Upper lobe of right lung (tissue), 1 donor: ENCODE measurements at places on chromosomes 1 and 21.

DNA sequence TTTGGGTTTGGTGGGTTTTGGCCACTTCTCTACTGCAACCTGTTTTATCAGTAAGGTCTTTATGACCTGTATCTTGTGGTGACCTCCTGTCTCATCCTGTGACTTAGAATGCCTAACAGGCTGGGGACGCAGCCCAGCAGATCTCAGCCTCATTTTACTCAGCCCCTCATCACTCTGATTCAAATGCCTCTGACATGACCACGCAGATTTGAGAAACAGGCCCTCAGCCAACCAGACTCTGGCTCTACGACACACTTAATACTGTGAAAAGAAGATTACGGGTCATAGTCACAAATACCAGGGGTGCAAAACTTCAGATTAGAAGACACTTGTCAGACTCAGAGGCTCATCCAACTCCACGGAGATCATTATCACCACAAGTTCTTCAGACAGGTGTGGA is 28.3 kb upstream of the KIF26B start:
- DNase-seq, result peak; percentile 1
- H3K4me1 ChIP-seq, result no peaks in the 10 kb centered on the region
- H3K36me3 ChIP-seq, result no peaks in the 10 kb centered on the region

GRCh38 chr1:214303141-214303930 is 22.4 kb downstream of the SMYD2 start:
- H3K4me3 ChIP-seq, result no peak overlapping the region
- no peak for DNase-seq
- H3K27me3 ChIP-seq, result no peaks in the 10 kb centered on the region
- no peaks in the 10 kb centered on the region for H3K4me1 ChIP-seq
- H3K36me3 ChIP-seq, result no peaks in the 10 kb centered on the region
- no peak overlapping the region for H3K27ac ChIP-seq

DNA sequence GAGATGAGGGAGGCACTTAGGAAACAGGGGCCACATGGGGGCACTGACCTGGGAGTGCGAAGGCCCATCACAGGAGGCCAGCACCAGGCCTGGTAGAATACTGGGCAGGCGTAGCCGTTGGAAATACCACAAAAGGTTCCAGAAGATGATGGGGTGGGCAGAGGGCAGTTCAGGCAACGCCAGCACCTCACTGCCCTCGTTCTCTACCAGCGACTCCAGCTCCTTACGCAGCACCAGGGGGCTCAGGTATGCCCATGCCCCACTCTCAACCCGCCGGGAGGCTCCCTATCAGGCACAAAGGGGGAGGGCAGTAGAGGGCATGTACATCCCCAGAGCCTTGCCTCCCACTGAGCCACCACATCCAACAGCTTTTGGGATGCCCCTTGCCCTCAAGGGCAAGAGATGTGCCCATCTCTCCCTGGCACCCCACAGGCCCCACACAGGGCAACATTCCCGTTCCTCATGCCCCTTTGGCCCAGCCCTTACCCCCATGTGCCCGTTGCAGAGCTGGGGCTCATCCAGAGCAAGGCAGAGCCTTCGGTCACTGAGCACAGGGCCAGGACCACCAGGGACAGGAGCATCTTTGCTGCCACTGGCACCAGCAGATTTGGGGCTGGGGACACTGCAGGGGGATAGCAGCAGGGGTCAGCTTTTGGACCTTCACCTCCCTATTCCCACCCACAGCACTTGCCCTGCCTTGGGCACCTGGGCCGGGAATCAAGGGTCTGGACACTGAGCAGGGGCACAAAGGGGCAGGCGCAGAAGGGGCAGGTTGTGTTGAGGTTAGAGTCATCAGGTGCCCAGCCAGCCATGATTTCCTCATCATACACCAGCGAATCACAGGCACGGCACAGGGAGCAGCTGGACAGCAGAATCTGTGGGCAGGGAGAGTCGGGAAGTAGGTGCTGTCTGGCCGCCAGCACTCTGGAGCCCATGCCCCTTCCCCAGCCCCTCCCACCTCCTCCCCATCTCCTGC is 9.7 kb upstream of the GATAD2B start:
- no peak overlapping the region for H3K4me3 ChIP-seq
- peak; percentile 51 for DNase-seq
- peaks cover 76% of the 10 kb centered on the region for H3K36me3 ChIP-seq
- H3K27ac ChIP-seq, result no peak overlapping the region
- H3K4me1 ChIP-seq, result no peaks in the 10 kb centered on the region

DNA sequence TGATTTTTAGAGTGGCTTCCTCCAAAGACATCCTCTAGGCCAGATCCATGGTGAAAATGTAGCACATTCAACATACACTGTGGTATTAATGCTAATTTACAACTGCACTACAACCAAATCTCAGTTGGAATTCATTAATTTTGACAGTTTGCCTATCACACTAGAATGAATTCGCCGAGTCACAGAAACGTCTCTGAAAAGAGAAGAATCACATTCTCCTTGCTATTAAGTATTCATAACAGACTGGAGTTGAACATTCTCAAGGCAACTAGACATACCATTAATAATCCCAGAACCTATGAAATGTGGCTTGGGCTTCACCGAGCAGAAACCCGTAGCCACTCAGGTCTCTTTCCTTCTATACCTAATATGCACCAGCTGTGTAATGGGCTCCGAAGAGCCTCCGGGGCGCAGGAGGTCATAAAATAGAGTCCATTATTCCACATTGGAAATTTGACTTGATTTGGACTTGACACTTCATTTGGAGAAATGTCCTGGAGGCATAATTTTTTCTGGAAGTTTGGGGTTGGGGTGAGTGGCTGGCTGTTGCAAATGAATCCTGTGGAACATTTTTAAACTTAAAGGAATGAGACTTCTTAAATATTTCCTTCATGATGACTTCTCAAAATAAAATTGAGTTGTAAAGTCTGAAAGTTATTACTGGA is 117.1 kb downstream of the DSCAM start:
- no peaks in the 10 kb centered on the region for H3K27me3 ChIP-seq
- H3K4me3 ChIP-seq, result no peak overlapping the region
- H3K27ac ChIP-seq, result no peak overlapping the region
- no peaks in the 10 kb centered on the region for H3K36me3 ChIP-seq

GRCh38 chr1:2194319-2194897 is at the start of gene FAAP20:
FAAP20 (minus strand) TSS chr1:2194772; CDS start chr1:2194749, 23 bp downstream.
- no peaks in the 10 kb centered on the region for H3K27me3 ChIP-seq
- H3K4me3 ChIP-seq, result peak within 1 kb of the TSS; percentile 80
- H3K4me1 ChIP-seq, result peaks cover 50% of the 10 kb centered on the region
- peak within 1 kb of the TSS; percentile 87 for H3K27ac ChIP-seq
- DNase-seq, result no peak
- H3K36me3 ChIP-seq, result no peaks in the 10 kb centered on the region

- peak overlapping the region; percentile 82 for H3K27ac ChIP-seq
- H3K4me1 ChIP-seq, result peaks cover 30% of the 10 kb centered on the region
- peak; percentile 91 for DNase-seq
- H3K4me3 ChIP-seq, result peak overlapping the region; percentile 66
- no peaks in the 10 kb centered on the region for H3K36me3 ChIP-seq
- no peaks in the 10 kb centered on the region for H3K27me3 ChIP-seq
Observed at GRCh38 chr1:17438318-17439249, 893 bp downstream of the RCC2 start.

DNA sequence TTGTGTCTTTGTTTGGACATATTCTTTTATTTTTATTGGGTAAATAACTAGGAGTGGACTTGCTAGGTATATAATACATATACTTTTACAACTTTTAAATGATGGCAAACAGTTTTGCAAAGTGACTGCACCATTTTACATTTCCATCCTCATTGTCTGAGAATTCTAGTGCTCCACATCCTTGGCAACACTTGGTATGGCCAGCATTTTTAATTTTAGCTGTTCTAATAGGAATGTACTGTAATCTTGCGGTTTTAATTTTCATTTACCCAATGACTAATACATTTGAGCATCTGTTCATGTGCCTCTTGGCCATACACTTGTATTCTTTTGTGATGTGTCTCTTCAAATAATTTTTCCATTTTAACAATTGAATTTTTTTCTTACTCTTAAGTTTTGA is 37.0 kb upstream of the ATP6V1G3 start:
- no peaks in the 10 kb centered on the region for H3K36me3 ChIP-seq
- no peak overlapping the region for H3K4me3 ChIP-seq
- DNase-seq, result no peak
- no peaks in the 10 kb centered on the region for H3K27me3 ChIP-seq

DNA sequence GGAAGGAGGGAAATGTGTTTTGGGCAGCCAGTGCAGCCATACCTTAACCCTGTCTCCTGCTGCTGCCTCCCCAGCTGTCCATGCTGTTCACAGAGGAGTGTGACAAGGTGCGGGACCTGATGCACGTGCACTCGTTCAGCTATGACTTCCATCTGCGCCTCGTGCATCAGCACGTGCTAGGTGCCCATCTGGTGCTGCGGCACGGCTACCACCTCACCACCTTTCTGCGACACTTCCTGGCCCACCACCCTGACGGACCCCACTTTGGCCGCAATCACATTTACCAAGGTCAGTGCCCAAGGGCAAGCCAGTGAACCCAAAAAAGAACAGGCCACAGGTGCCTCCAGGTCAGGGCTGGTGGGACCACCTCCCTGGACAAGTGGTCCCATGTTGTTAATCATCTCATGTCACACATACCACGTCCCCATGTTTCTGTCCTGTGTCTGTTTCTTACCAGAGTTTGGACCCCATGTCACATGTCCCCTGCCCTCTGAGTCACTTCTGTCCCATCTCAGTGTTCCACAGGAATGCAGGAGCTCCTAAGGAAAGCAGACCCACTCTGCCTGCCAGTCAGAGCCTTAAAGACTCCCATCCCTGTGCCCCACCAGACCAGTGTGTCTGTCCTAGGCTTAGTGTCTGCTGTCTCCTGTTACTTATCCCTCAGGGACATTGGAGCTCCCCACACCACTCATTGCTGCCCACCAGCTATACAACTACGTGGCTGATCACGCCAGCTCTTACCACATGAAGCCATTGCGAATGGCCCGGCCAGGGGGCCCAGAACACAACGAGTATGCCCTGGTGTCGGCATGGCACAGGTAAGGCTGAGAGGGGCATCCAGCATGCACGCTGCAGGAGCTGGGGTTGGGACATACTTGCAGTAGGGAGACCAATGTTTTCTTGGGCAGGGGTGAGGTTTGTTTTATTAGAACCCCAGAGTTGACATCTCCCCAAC is 6.6 kb downstream of the HYI start:
- H3K27ac ChIP-seq, result no peak overlapping the region
- DNase-seq, result no peak
- no peaks in the 10 kb centered on the region for H3K4me1 ChIP-seq

- peaks cover 12% of the 10 kb centered on the region for H3K4me1 ChIP-seq
- H3K36me3 ChIP-seq, result no peaks in the 10 kb centered on the region
- no peak overlapping the region for H3K27ac ChIP-seq
- no peak for DNase-seq
- no peaks in the 10 kb centered on the region for H3K27me3 ChIP-seq
Observed at GRCh38 chr1:87682565-87682964, 353.9 kb downstream of the LMO4 start.

DNA sequence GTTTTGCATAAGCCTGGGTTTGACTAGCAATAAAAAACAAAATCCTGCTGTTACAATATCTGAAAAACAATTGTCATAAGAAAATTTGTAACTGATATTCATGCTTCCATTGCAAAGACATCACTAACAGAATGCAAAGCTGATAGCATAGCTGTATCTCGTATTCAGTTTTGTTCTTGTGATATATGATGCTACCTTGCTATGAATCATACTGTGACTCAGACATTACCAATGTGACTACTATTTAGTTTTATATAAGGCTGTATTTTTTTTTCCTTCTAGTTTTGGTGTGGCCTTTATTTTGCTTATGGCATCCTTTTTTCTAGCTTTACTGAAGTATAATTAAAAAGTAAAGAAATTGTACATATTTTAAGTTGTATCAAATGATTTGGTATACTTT is 1381.8 kb downstream of the MRPL39 start:
- H3K36me3 ChIP-seq, result no peaks in the 10 kb centered on the region
- H3K4me1 ChIP-seq, result no peaks in the 10 kb centered on the region
- no peaks in the 10 kb centered on the region for H3K27me3 ChIP-seq
- no peak for DNase-seq

DNA sequence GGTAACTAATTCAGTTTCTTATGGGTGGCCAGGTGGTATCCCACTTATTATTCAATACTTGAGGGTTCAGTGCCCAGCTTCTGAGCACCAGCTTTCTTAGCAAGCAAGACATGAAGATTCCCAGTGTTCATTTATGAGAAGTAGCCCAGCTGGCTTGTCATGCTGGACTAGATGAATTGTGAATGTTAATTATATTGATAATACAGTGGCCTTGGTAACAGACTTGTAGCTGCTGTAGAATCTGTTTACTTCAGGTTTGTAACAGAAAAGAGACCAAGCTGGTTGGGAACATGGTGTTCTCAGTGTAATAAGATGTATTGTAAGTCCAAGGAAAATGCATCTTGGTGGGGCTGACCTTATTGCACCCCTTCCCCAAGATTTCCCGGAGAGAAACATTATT is 10.1 kb downstream of the AHCYL1 start:
- no peaks in the 10 kb centered on the region for H3K36me3 ChIP-seq
- no peak for DNase-seq
- H3K4me1 ChIP-seq, result peaks cover 54% of the 10 kb centered on the region
- H3K27ac ChIP-seq, result no peak overlapping the region
- no peaks in the 10 kb centered on the region for H3K27me3 ChIP-seq
- no peak overlapping the region for H3K4me3 ChIP-seq

DNA sequence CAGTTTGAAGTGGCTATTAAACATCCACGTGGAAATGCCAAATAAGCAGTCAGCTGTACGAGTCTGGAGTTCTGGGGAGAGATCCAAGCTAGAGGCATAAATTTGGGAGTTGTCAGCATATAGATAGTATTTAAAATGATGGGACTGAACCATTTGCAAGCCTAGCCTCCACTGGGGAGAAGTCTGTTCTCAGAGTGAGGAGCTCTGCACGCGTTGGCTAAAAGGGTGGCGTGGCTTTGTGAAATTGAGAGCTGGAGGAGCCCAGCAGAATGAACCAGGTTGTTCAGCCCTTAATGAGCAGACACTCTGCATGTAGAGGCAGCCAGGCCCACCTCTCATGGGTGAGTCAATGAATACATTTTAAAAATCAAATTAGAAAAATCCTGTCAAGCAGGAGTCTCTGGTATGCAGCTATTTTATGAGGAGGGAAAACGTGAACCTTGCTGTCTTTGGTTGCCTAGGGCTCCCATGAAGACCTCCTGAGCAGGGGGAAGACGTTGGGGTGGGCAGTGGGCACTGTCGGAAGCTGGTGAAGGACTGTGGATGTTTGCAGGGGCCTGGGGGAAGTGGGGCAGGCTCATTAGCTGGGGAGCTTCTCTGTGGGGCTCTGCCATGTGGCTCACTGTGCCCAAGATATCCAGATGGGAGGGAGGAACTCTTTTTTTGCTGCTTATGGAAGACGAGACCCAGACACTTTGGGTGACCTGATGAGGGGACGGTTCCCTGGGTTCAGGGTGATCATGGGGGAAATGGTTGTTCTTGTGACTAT is 18.8 kb downstream of the TMCC2 start:
- no peak overlapping the region for H3K27ac ChIP-seq
- peak; percentile 34 for DNase-seq
- no peaks in the 10 kb centered on the region for H3K36me3 ChIP-seq
- H3K4me1 ChIP-seq, result peaks cover 29% of the 10 kb centered on the region
